Karpas-422 (cell line): ENCODE measurements at places on chromosomes 6 and 20. TPM values are rescaled to one million over a fixed set of nuclear protein-coding genes. Genes with fewer than 3 reads are reported as not detected.

GRCh38 chr20:13220904-13221297, at the start of gene ISM1:
Gene ISM1, plus strand, starts transcription at chr20:13221274. Its CDS starts 503 bp downstream, at chr20:13221777.
- no peak within 1 kb of the TSS for H3K4me3 ChIP-seq
- no peak within 1 kb of the TSS for H3K27ac ChIP-seq
- no peaks in the 10 kb centered on the region for H3K36me3 ChIP-seq
- no peak for DNase-seq
- no peaks in the 10 kb centered on the region for H3K4me1 ChIP-seq

GRCh38 chr6:14079433-14079832, 38.1 kb upstream of the CD83 start:
- H3K27ac ChIP-seq, result no peak overlapping the region
- H3K27me3 ChIP-seq, result no peaks in the 10 kb centered on the region
- no peak for DNase-seq
- H3K4me3 ChIP-seq, result no peak overlapping the region
- H3K36me3 ChIP-seq, result no peaks in the 10 kb centered on the region

- no peaks in the 10 kb centered on the region for H3K27me3 ChIP-seq
- H3K27ac ChIP-seq, result no peak overlapping the region
- peaks cover 18% of the 10 kb centered on the region for H3K4me1 ChIP-seq
- H3K36me3 ChIP-seq, result no peaks in the 10 kb centered on the region
Observed at GRCh38 chr20:57809661-57810172, 99.9 kb upstream of the PMEPA1 start.

- no peaks in the 10 kb centered on the region for H3K4me1 ChIP-seq
- H3K4me3 ChIP-seq, result no peak overlapping the region
- no peaks in the 10 kb centered on the region for H3K27me3 ChIP-seq
- H3K36me3 ChIP-seq, result no peaks in the 10 kb centered on the region
Observed at GRCh38 chr20:49320460-49320859, 42.6 kb upstream of the ZNFX1 start.

GRCh38 chr6:110342759-110343158, 15.4 kb downstream of the METTL24 start:
- H3K4me3 ChIP-seq, result no peak overlapping the region
- H3K27ac ChIP-seq, result no peak overlapping the region
- no peak for DNase-seq
- no peaks in the 10 kb centered on the region for H3K27me3 ChIP-seq

DNA sequence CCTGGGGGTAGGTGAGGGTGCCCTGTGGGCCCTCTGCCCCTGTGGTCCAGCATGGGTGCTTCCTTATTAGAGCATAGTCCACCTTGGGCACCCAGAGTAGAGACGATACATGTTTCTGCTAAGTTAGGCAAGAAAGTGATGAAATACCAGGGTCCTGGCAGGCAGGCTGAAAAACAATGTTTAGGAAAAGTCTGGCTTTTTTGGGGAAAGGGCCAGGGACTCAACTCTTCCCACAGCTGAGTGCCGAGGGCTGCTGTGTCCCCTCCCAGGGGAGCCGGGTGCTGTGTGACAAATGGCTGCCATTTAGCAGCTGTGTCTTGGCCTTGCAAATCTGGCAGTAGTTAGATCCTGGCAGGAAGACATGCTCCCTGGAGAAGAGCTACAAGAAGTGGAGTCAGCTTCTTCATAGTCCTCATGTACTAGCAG, 61.5 kb downstream of the RREB1 start:
- peak overlapping the region; percentile 16; the same call in 1 of the 2 replicates for H3K4me3 ChIP-seq
- no peak for DNase-seq
- H3K27ac ChIP-seq, result no peak overlapping the region
- no peaks in the 10 kb centered on the region for H3K36me3 ChIP-seq
- H3K27me3 ChIP-seq, result no peaks in the 10 kb centered on the region; the same call in 1 of the 2 replicates

DNA sequence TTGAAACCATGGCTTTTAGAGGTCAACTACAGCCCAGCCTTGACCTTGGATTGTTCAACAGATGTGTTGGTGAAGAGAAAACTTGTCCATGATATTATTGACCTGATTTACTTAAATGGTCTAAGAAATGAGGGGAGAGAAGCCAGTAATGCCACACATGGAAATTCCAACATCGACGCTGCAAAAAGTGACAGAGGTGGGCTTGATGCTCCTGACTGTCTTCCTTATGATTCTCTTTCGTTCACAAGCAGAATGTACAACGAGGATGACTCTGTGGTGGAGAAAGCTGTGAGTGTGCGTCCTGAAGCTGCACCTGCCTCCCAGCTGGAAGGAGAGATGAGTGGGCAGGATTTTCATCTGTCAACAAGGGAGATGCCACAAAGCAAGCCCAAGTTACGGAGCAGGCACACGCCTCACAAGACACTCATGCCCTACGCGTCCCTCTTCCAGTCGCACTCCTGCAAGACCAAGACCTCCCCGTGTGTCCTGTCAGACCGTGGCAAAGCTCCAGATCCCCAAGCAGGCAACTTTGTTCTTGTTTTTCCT, 16.2 kb downstream of the TTLL2 start:
- no peaks in the 10 kb centered on the region for H3K27me3 ChIP-seq
- H3K27ac ChIP-seq, result no peak overlapping the region
- no peak overlapping the region for H3K4me3 ChIP-seq

- no peak for DNase-seq
- H3K27me3 ChIP-seq, result no peaks in the 10 kb centered on the region
- no peak overlapping the region for H3K27ac ChIP-seq
- H3K4me1 ChIP-seq, result peaks cover 25% of the 10 kb centered on the region
- H3K36me3 ChIP-seq, result peaks cover 64% of the 10 kb centered on the region
- no peak overlapping the region for H3K4me3 ChIP-seq
Observed at GRCh38 chr6:71294121-71294523, 5.5 kb downstream of the OGFRL1 start.

GRCh38 chr20:3101737-3102574, 17.4 kb upstream of the AVP start:
- no peaks in the 10 kb centered on the region for H3K27me3 ChIP-seq
- H3K36me3 ChIP-seq, result no peaks in the 10 kb centered on the region
- no peak overlapping the region for H3K4me3 ChIP-seq
- H3K4me1 ChIP-seq, result no peaks in the 10 kb centered on the region

DNA sequence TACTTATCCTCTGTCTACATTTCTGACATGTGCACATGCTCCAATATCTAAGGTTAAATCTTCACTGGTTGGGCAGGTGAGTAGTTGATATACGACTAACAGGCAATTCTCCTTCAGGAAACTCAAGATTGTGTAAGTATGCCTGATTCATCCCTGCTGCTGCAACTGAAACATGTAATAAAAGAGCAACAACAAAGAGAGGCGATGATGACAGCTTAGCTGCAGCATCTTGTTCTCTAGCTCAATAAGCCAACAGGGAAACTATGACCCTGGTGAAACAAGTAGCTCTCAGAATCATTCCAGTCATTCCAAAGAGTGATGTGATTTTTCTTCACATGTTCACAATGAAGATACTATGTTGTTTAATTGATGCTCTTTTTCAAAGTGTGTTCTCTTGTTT, 74.4 kb downstream of the ELOVL4 start:
- no peak for DNase-seq
- 0 out of 2 replicates have a peak, but pooled peaks cover 4% of the 10 kb centered on the region for H3K27me3 ChIP-seq
- H3K27ac ChIP-seq, result no peak overlapping the region
- H3K4me1 ChIP-seq, result peaks cover 9% of the 10 kb centered on the region
- no peak overlapping the region for H3K4me3 ChIP-seq

DNA sequence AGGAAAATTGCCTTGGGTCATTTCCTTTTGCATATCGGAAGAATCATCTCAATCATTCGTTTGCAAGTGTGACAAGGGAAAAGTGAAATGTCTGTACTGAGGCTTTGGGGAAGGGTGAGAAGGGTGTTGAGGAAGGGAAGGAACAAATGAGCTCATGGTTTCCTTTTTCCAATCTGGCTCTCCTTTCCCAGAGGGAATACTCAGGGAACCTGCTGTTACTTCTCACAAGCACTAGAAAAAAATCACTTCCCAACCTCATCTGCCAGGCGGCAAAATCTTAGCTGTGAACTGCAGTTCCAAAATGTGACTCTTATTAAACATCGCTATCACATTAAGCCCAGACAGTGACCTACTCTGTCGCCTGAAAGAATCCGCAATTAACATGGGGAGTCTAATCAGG, 258.1 kb downstream of the ZNF217 start:
- no peak overlapping the region for H3K27ac ChIP-seq
- H3K27me3 ChIP-seq, result no peaks in the 10 kb centered on the region
- no peaks in the 10 kb centered on the region for H3K36me3 ChIP-seq
- H3K4me3 ChIP-seq, result no peak overlapping the region
- H3K4me1 ChIP-seq, result no peaks in the 10 kb centered on the region

DNA sequence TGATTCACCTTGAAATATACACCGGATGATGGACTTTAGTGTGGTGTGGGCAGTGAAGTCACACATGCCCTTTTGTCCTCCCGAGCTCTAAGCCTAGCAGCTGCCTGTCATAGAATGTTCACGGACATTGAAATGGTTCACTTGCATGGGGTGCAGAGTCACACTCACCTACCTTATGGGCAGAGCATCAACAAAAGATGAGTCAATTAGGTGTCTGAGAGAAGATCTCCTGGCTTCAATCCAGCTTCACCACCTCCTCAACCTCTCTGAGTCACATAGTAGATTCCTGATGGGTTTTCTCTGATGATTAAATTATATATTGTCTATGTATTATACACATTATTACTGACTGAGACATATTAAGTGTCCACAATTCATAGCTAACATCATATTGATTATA, 48.1 kb upstream of the HLA-E start:
- DNase-seq, result no peak
- no peaks in the 10 kb centered on the region for H3K4me1 ChIP-seq
- no peak overlapping the region for H3K4me3 ChIP-seq
- no peaks in the 10 kb centered on the region for H3K36me3 ChIP-seq

GRCh38 chr6:3190056-3190455, 32.7 kb upstream of the TUBB2A start:
- H3K36me3 ChIP-seq, result no peaks in the 10 kb centered on the region
- no peak overlapping the region for H3K27ac ChIP-seq
- no peak for DNase-seq
- H3K4me3 ChIP-seq, result no peak overlapping the region
- peaks cover 4% of the 10 kb centered on the region; the same call in 1 of the 2 replicates for H3K4me1 ChIP-seq

DNA sequence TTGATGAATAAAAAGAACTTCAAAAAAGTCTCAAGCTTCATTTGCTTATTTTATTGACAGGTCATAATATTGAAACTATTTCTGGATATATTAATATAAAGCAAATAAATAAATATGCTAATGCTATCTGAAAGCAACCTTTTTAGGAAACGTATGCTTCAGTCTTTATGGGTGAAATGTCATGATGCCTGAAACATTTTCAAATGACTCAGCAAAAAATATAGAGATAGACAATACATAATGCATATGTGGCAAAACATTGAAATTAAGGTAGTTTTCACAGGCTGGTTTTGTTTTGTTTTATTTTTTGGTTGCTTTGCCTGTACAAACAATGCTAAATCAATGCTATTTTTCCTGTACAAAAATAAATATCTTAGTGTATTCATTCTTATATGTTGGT, 194.4 kb upstream of the PLCB4 start:
- no peaks in the 10 kb centered on the region for H3K4me1 ChIP-seq
- H3K27me3 ChIP-seq, result no peaks in the 10 kb centered on the region
- H3K4me3 ChIP-seq, result no peak overlapping the region
- no peak overlapping the region for H3K27ac ChIP-seq
- no peak for DNase-seq

DNA sequence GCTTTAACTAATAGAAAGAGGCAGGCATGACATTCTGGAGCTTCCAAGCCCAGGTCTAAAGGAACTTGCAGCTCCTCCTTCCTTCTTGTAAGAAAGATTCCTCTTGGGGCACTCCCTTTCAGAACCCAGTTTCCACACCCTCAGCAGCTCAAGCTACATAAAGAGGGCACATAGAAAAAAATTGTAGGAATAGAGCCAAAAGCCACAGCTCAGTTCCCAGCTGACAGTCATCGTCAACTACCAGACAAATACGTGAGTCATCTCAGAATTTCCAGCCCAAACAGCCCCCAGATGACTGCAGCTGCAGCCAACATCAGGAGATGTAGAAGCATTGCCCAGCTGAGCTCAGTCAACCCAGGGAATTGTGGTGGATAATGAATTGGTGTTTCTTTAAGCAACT, 349.8 kb upstream of the ARID1B start:
- H3K4me1 ChIP-seq, result no peaks in the 10 kb centered on the region
- H3K27me3 ChIP-seq, result no peaks in the 10 kb centered on the region
- DNase-seq, result no peak
- H3K36me3 ChIP-seq, result no peaks in the 10 kb centered on the region

DNA sequence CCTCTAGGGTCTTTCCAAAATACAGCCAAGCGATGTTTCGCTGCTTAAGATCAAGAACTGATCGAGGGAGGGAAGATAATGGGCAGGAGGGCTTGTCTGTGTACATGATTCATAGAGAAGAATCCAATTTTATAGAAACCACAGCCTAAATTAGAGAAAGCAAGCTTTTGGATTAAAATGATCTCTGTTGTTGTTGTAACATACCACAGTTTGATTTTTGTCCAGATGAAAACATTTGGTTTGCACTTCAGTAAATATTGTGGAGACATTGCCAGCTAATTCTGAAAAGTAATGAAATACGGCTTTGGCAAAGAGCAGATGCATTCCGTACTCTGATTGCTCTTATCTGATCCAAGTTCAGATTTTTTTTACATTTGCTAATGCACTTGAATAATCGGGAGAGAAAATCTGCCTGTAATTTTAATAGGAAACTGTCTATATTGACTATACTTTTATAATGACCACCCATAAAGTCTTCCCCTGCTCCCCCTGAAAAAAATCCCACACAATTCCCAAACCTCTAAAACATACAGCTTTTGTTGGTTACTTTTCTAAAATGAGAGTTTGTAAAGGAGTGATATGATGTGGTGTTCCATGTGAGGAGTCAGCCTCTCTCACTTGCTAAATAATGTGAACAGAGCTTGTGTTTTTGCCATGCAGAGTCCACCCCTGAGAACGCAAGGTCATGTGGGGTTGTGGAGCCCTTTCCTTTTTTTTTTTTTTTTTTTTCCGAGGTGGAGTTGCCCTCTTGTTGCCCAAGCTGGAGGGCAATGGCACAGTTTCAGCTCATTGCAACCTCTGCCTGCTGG, 199.9 kb downstream of the DTNBP1 start:
- no peak for DNase-seq
- no peaks in the 10 kb centered on the region for H3K27me3 ChIP-seq
- H3K4me3 ChIP-seq, result no peak overlapping the region
- no peak overlapping the region for H3K27ac ChIP-seq
- H3K36me3 ChIP-seq, result no peaks in the 10 kb centered on the region

DNA sequence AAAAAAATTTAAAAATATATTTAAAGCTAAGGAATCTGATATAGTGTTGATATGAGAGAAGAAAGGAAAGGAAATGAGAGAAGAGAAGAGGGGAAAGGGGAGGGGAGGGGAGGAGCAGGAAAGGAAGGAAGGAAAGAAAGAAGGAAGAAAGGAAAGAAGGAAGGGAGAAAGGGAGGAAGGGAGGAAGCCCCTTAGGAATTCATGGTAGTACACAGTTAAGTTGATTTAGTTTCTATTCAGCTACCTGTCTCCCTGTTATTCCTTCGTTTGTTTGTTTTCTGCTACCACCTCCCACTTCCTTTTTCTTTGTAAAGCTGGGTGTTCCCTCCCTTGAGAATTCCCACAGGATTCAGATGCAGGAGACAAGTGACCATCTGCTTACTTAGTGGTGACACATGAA, 1025.4 kb upstream of the FLRT3 start:
- no peaks in the 10 kb centered on the region for H3K4me1 ChIP-seq
- H3K4me3 ChIP-seq, result no peak overlapping the region
- no peak overlapping the region for H3K27ac ChIP-seq
- H3K27me3 ChIP-seq, result no peaks in the 10 kb centered on the region
- H3K36me3 ChIP-seq, result no peaks in the 10 kb centered on the region

Gene ZFAND3
- total RNA-seq, result 4.0 and 6.6 TPM in 2 replicates

Gene LKAAEAR1
- not detected in 2 replicates for total RNA-seq

Gene KPNA5
- total RNA-seq, result 15.9 and 16.0 TPM in 2 replicates

Gene ISM1
- total RNA-seq, result not detected in 2 replicates

Gene NKX2-4
- not detected in 2 replicates for total RNA-seq

Gene ATP9A
- 0.04 and 0.19 TPM in 2 replicates for total RNA-seq

Gene CDSN
- total RNA-seq, result not detected in 2 replicates

Gene ADGRG6
- total RNA-seq, result not detected in 2 replicates
